ENCODE measurements at places on chromosomes 13 and 19.

- DNase-seq, result no peak
Measured at GRCh38 chr13:89890806-89891205, 1456.7 kb upstream of the MIR17HG start.

- no peak for DNase-seq
Measured at GRCh38 chr13:39959497-39960144, 304.2 kb downstream of the COG6 start.

DNA sequence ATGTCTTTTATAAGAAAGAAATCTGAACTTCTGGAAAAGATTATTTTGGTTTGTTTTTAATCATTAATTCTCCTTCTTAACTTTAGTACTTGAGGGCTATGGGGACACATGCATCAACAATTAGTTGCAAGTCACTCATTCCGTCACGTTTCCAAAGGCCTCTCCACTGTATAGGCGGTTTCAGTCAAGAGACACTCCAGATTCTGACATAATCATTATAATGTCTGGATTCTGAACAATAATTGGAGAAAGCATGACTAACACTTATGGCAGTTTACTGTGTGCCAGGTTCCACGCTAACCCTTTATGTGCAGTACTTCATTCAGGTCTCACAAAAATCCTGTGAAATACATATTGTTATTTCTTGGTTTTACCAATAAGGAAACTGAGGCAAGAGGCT lies 71.9 kb downstream of the TNFRSF19 start:
- DNase-seq, result peak; percentile 59

GRCh38 chr19:677201-677600 lies 1.0 kb downstream of the FSTL3 start:
- DNase-seq, result peak; percentile 89

GRCh38 chr13:24630851-24631620 lies 49.2 kb upstream of the ATP12A start:
- no peak for DNase-seq

DNA sequence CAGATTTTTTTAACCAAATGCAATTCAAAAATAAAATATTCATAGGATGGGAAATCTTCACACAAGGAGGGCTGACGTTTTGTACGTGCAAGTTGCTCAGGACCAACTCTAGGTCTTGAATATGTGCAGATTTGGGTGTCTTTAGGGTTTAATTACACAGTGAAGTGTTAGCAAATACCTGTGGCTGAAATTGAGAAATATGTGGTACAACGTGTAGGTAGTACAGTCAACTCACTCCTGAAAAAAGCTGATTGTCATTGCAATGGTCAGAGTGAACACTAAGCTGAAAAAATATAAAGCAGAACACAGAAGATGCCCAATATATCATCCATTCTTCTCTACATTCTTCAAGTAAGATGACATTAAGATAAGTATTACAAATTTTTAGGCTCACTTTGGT lies 314.3 kb downstream of the SLITRK1 start:
- no peak for DNase-seq

DNA sequence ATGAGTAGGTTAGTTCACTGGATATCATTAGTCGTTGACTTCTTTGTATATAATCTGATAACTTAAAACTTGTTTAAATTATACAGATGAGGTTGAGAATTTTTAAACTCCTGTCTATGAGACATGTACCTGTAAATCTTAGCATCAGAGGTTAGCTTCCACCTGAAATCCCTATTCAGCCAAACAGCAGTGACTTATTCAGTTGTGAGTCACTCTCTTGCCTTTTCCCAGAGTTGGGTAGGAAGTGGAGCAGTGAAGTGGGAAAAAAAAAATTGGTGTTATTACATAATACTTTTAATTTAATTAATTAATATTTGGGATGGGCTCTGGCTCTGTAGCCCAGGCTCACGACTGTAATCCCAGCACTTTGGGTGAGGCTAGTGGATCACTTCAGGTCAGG lies 32.9 kb downstream of the ZNF701 start:
- DNase-seq, result no peak

DNA sequence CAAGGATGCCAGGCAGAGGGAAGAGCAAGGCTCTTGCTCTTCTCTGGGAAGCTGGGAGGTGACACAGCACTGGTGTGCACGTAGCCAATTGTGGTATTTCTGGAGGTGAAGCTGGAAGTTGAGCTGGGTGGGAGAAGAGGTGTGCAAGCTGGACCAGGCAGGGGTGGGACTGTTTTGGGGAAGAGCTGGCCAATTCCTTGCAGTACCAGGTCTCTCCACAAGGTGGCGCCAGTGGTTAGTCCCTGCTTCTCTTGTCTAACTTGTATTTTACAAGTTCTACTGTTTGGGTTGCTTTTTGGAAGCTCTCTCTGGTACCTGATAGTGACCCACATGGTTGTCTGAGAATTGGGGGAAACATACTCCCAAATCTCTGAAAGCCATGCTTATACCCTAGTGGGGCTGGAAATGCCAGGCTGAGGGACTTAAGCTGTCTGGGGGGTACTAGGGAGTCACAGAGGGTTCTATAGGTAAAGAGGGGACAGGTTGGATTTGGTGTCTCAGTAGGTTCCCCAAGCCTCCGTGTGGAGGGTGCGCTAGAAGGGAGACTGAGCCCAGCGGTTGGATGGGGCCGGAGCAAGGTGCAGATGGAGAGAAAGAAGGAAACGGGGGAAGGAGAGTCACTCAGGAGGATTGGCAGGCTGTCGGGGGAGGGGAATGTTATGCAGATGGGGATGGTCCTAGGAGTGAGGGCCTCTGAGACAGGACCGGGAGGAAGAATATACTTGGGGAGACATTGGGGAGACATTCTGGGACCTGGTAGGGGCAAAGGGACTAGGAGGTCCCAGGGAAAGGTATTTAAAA lies 3.0 kb downstream of the HPN start:
- DNase-seq, result peak; percentile 26

- DNase-seq, result no peak
Measured at GRCh38 chr13:80705371-80706163, 364.6 kb upstream of the SPRY2 start.

GRCh38 chr13:26477681-26478080 lies 79.8 kb upstream of the WASF3 start:
- DNase-seq, result no peak

DNA sequence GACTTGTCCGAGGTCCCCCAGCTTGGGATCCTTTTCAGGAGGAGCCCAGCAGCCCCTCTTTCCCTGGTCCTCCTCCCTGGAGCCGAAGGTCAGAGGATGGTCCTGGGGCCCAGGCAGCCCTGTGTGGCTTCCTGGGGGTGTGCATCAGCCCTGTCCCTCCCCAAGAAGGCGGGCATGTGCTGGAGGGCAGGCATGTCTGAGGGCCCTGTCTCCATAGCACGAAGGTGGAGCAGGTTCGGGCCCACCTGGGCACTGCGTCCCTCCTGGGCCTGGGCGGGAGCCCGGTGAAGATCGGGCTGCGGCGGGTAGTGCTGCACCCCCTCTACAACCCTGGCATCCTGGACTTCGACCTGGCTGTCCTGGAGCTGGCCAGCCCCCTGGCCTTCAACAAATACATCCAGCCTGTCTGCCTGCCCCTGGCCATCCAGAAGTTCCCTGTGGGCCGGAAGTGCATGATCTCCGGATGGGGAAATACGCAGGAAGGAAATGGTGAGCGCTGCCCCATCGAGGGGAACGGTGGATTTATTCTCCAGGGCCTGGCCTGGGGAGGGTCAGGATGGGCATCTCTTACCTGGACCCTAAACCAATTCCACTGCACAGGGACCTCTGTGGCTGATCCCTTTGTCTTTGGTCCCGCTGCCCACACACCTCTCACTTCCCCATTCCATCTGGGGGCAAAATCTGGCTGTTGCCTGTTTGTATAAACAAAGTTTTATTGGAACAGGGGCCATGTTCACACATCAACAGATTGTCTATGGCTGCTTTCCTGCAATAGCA lies 10.9 kb downstream of the TIMM13 start:
- no peak for DNase-seq

- DNase-seq, result no peak
Measured at GRCh38 chr19:7295912-7296536, 1.8 kb upstream of the INSR start.

DNA sequence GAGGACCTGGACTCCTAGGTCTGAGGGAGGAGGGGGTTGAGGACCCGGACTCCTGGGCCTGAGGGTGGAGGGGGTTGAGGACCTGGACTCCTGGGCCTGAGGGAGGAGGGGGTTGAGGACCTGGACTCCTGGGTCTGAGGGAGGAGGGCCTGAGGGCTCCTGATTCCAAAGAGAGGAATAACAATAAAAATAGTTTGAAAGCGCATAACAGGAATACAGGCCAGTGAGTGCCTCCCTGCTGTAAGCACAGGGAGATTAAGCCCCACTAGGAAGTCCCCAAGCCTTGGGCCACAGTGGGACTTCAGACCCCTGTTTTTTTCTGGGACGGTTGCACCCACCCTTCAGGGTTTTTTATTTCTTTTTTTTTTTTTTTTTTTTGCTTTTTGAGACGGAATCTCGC lies 1.2 kb upstream of the SBK2 start:
- DNase-seq, result no peak

GRCh38 chr19:18049385-18049784 lies 37.3 kb downstream of the IL12RB1 start:
- DNase-seq, result no peak

GRCh38 chr19:19817357-19817756 lies 4.2 kb downstream of the ZNF506 start:
- no peak for DNase-seq

- no peak for DNase-seq
Measured at GRCh38 chr13:98216711-98217285, 39.7 kb upstream of the RNF113B start.

DNA sequence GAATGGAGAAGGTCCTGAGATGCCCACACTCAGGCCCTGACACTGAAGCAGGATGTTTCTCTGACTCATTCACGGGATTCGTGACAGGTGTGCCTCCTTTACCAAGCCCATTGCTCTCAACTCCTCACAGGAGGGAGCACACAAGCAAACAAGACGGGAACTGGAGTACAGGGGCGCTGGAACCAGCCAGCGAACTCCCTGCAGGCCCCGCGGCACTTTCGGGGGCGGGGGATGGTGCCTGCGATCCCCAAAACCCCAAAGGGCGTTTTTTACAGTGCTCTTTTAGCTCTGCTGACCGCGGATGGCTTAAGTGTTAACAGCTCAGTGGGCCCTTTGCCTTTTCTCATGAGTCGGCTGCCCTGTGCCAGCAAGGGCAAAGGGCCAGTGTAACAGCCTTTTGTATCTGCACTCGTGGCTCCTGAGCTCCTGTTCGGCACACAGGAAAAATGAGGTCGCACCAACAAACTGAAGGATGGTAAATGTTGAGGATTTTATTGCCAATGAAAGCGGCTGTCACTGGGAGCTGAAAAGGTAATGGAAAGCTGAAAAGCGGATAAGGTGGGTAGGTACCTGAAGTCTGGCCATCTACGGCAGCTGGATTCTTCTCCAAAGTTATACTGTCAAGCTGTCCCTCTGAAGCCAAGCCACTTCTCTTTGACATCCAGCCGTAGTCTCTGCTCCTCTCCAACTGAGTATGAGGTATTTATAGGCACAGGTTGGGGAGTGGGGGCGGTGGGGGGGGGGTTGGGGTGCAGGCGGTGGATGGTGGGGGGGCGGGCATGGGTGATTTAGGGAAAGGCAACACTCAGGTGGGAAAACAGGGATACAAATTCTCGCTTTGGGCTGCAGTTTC lies 65.0 kb upstream of the TRPC4 start:
- no peak for DNase-seq

GRCh38 chr19:44476559-44477408 lies 23.5 kb downstream of the ZNF180 start:
- DNase-seq, result peak; percentile 5

DNA sequence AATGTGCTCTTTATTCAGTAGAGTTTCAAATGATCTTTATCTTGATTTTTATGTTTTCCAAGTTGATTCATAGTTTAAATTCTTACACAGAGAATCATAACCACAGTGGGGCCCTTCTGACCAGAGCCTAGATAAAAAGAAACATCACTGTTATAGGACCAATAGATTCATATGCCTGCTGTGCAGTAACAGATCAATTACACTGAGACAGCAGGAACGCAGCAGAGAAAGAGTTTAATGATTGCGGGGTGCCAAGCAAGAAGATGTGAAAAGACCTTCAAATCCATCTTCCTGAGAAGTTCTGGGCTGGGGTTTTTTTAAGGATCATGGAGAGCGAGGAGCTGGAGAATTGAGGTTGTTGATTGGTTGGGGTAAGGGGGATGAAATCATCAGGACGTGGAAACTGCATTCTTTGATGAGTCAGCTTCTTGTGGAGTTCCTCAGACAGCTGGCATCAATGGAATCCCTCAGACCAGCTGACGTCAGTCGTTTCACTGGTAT lies 346.6 kb downstream of the TBC1D4 start:
- peak; percentile 96 for DNase-seq

GRCh38 chr19:2300533-2300932 lies 7.4 kb downstream of the LINGO3 start:
- no peak for DNase-seq

- no peak for DNase-seq
Measured at GRCh38 chr13:67303661-67304333, 73.7 kb upstream of the PCDH9 start.

GRCh38 chr19:48768994-48769713 lies 13.8 kb downstream of the FGF21 start:
- DNase-seq, result no peak

DNA sequence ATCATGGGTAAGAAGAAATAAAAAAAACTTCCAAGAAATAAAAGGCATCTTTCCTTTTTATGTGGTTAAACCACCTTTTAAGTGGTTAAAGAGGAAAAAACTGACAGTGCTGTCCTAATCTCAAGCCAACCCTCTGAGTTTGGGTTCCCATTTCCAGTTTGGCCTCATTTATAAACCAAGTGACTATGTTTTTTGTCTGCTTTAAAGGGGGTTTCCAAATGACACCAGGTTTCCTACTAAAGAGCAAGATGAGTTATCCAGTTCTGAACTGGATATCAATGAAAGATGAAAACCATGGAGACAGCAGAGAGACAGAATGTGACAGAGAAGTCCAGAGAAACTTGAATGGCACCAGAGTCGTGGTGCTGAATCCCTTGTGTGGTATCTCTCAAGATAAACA lies 251.5 kb downstream of the ABCC4 start:
- no peak for DNase-seq

DNA sequence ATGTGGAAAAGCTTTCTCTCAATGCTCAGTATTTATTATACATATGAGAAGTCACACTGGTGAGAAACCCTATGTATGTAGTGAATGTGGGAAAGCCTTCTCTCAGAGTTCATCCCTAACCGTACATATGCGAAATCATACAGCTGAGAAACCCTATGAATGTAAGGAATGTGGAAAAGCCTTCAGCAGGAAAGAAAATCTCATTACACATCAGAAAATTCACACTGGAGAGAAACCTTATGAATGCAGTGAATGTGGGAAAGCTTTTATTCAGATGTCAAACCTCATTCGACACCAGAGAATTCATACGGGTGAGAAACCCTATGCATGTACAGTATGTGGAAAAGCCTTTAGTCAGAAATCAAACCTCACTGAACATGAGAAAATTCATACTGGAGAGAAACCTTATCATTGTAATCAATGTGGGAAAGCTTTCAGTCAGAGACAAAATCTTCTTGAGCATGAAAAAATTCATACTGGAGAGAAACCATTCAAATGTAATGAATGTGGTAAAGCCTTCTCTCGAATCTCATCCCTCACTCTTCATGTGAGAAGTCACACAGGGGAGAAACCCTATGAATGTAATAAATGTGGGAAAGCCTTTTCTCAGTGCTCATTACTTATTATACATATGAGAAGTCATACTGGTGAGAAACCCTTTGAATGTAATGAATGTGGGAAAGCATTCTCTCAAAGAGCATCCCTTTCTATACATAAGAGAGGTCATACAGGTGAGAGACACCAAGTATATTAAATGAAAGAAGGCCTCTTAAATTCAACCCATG lies 34.4 kb downstream of the ZNF568 start:
- DNase-seq, result no peak
